ENCODE measurements at places on chromosomes 2 and 18.

GRCh38 chr2:55721596-55722215, 28.1 kb upstream of the PNPT1 start:
- peak; percentile 33 for DNase-seq

- no peak for DNase-seq
Measured at GRCh38 chr2:10324095-10324832, 21.6 kb downstream of the HPCAL1 start.

DNA sequence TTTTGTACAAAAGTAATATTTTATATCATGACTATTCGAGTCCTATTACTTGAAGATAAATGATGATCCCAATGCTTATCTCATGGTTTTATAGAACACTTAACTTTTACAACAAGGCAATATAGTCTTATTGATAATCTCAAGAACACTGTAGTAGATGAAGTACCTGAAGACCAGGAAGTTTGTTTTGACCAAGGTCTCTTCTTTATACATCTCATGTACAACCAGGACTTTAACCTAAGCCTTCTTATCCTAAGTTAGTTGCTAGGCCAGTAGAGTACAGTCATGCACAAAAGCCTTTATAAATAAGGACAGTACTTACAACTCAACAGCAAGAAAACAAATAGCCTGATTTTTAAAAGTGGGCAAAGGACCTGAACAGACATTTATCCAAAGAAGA, 147.7 kb upstream of the NOSTRIN start:
- DNase-seq: no peak

DNA sequence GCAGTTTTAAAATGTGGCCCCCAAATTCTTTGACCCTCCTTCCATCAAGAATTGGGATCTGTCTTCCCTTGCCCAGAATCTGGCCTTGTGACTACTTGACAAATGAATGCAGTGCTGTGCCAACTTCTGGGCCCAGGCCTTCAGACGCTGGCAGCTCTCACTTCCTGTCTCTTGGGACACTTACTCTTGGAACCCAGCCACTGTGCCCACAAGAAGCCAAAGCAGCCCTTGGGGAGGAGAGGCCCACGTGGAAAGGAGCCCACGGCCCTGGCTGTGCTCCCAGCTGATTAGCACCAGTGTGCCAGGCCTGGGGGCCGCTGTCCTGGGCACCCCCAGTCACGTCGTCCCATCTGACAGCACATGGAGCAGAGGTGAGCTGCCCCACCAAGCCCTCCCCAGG, 56.6 kb downstream of the RPL37A start:
- DNase-seq: peak; percentile 58

- DNase-seq: no peak
Measured at GRCh38 chr2:85400023-85400422, 10.1 kb downstream of the CAPG start.

- DNase-seq: peak; percentile 13
Measured at GRCh38 chr18:28794459-28795245, 617.7 kb upstream of the CDH2 start.

DNA sequence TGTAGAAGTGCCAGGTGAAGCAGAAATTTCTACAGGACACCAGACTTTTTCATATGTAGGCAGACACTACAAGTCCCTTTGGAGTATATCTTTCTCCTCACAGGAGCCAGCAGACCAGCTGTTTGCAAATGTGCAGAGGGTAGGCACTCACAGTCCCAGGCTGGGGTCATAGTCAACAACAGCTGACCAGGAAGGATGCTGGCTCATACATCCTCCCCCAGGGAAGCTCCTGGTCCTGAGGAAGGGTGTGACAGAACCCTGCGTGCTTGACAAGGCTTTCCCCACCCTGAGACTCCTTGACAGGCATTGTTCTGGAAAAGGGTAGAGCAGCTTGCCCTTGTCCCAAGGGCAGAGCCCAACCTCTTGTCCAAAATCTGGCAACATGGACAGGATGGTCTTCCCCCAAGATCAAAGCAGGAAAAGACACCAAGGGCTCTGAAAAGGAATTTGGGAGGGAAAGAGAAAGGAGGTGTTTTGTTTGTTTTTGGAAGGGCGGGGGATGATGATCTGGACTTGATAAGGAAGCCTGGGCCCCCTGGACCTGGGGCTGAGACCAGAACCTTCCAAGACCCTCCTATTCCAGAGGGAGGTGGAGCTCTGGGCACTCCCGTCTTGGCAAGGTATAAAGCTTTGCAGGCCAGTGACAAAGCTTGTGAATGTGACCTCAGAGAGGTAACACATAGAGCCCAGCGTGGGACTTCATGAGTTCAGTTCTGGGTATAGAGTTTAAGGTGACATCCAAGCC, 87.1 kb downstream of the GFPT1 start:
- DNase-seq: no peak

DNA sequence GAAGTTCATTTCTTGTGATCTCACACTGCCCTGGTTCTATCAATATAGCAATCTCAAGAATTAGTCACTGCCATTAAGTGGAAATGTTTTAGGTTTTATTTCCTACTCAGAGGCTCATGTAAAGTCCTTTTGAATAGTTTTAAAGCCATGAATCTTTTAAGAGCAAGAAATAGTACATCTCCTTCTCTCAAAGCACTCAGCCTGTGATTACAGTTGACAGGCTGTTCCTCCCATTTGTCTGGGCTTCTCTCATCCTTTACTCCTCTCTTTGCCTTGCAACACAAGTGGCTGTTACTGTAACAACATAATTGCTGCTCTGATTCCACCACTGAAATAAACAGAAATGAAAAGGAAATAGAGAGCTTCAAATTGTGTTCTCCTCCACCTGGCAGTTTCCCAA, 18.4 kb downstream of the GRP start:
- DNase-seq: peak; percentile 33

DNA sequence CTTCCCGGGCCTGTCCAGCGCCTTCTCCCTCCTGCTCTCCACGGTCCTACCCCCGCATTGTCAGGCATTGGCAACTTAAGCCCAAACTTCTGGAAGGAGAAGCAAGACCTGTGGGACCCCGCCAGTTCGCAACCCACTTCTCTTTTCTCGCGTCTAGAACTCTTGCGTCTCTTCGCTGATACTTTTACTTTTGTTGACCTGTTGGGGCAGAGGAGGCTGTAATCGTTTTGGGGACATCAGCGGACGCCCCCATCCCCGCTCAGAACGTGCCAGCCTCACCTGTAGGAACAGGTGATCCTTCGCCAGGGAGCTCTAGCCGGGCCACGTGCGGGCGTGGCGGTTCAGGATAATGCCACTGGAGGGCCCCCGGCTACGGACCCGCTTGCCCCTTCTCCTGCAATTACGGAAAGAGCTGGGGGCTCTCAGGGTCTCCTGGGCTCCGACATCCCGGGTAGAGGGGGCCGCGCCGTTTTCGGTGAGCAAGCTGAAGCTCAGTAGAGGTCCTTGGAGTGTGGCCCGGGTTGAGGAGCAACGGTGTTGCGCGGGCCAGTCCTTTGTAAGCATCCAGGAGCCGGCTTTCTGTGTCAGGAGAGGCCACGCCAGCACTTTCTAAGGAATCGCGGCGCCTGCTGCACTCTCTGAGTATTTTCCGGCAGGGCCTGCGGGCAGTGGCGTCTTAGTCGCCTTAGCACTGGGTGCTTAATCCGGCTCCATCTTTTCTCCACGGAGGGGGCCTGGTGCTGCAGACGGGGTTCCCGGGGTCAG, 1.6 kb downstream of the MTCL1 start:
- DNase-seq: peak; percentile 65

DNA sequence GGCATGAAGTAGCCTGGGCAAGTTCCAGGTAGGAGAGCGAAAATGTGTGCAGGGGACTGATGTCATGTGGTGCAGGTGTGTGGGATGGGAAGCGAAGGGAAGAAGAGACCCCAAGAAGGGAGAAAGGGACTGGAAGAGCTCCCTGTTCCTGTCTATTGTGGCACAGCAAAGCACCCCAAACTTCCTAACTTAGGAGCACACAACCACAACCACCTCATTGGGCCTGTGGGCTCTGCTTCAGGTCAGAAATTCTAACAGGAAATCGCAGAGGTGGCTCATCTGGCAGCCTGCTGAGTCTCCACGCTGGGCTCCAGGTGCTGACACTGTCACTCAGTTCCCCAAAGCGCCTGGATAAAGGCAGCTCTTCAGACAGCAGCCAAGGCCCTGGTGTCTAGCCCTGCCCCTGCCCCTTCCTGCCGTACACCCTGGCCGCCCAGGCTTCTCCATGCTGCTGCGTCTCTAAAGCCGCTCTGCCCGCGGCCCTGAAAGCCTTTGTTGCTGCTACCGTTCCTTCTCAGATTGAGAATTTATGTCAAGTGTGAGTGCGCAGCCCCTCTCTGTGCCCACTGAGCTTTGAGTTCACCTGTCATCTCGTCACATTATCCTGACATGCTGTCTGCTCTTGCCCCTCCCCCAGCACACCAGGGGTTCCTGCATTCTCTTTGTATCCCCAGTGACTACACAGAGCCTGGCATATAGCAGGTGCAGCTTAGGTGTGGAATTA, 140.2 kb upstream of the BCL2L11 start:
- DNase-seq: no peak

GRCh38 chr2:64650722-64651338, 2.9 kb downstream of the SERTAD2 start:
- no peak for DNase-seq

DNA sequence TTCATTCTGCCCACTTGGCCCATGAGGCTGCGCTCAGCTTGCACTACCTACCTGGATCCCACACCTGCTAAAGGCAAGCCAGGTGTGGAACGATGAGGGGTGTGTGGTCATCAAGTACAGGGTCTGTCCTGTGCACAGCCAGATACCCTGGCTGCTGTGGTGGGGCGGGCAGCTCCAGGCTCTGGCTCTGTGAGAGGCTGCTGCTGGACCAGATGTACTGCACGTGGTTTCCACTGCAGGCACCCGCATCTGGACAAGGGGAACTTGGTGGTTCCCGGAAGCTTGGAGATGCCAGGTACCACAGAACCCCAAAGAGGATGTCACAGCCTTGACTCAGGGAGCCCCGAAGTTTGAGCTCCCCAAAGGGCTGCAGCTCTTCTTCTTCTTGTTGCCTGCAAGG, 68.1 kb upstream of the ZNF804A start:
- DNase-seq: no peak

GRCh38 chr2:11004199-11004598, 92.5 kb downstream of the KCNF1 start:
- peak; percentile 33 for DNase-seq

DNA sequence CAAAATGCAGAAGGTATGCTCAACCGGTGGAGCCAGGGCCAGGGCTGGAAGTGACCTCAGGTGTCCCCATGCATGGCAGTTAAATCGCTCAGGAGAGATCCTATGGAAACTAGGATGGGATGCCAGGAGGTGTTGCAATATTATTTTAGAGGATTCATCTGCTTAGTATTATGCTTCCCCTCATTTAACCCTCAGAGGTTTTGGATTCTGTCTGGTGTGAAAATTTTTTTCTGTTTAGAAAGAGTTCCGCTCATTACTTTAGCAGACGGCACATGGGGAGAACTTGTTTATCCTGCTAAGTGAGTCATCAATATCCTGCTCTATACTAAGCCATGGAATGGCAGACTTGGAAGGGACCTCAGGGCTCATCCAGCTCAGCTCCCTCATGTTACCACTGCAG, 42.5 kb downstream of the TRIB2 start:
- no peak for DNase-seq

DNA sequence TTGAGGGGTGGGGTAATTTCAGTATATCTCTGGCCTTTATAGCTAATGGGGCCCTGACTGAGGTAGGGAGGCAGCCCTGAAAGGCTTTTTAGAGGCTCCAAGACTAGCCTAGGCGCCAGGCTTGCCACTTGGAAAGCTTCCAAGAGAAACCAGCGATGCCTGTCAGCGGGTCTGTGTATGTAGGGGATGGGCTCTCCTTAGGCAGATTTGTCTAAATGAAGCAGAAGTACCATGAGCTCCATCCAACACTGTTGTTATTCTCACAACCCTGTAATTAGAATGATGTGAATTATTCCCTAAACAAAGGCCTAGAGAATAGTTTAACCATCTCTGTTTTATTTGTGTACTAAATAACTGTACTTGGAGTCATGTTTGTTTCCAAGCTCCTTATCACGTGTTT, 138.1 kb downstream of the B3GNT2 start:
- DNase-seq: no peak

DNA sequence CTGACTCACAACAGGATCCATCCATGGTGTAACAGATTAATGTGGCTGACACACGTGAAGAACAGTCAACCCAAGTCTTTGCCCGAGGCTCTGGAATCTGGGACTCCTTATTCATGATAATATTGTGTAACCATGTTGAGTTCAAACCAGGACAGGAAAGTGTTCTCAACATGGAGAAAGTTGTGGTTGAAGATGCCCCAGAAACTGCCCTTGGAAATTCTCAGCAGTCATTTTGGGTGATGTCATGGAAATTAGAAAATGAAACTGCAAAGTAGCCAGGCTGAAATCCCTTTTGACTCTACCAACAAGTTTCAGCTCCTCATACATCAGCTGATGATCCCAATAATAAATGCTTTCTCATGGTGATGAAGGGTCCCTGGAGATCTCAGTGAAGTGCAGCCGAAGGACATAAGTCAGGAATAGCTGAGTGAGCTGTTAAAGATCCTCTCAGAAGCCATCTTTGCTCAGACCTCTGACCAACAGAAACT, 307.7 kb downstream of the TNS1 start:
- DNase-seq: no peak

- DNase-seq: peak; percentile 21
Measured at GRCh38 chr2:194494401-194494800, 1162.6 kb upstream of the SLC39A10 start.

- peak; percentile 38 for DNase-seq
Measured at GRCh38 chr2:10171006-10171800, 48.7 kb downstream of the RRM2 start.

GRCh38 chr2:11945139-11946126, 199.0 kb downstream of the LPIN1 start:
- DNase-seq: no peak

GRCh38 chr2:231646476-231646875, 53.8 kb downstream of the TEX44 start:
- DNase-seq: no peak

DNA sequence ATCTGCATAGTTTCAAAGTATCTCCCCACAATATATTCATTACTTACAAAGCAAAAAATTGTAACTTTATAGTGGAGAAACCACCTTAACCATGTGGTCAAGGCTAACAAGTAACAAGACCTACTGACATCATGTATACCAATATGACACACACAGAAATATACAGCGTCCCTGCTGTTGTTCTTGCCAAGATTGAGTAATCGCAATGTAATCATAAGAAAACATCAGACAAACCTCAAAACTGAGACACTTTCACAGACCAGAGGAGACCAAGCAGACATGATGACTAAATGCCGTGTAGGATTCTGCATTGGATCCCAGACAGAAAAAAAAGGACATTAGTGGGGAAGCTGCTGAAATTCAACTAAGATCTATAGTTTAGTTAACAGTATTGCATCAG, 123.0 kb downstream of the ACAA2 start:
- no peak for DNase-seq

GRCh38 chr2:199589306-199589705, 131.6 kb upstream of the SATB2 start:
- no peak for DNase-seq

- DNase-seq: no peak
Measured at GRCh38 chr2:14081521-14081920, 551.0 kb upstream of the LRATD1 start.

GRCh38 chr2:145692971-145693478, 1173.1 kb upstream of the ZEB2 start:
- DNase-seq: no peak

- no peak for DNase-seq
Measured at GRCh38 chr18:4960578-4960977, 236.5 kb downstream of the AKAIN1 start.

Data from umbilical cord (tissue), 2 donors.